ENCODE measurements at places on chromosomes 2 and 18. TPM values are rescaled to one million over a fixed set of nuclear protein-coding genes. Genes with fewer than 3 reads are reported as not detected.

DNA sequence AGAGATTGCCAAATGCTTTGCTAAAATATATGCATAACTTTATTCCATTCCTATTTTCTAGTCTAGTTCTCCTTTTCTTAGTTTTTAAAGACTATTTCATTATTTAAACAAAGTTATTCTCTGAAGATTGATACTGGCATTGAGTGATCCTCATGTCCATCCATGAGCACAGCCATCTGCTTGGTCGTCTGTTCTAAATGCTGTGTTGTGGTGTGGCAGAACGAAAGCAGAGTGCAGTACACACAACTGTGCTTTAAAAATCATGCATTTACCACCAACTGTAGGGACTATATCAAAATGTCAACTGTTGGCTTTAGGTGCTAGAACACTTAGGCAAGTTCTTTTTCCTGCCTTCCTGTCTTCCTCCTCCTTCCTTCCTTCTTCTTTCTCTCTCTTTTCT is 226.6 kb downstream of the ACKR3 start:
- no peak for DNase-seq

DNA sequence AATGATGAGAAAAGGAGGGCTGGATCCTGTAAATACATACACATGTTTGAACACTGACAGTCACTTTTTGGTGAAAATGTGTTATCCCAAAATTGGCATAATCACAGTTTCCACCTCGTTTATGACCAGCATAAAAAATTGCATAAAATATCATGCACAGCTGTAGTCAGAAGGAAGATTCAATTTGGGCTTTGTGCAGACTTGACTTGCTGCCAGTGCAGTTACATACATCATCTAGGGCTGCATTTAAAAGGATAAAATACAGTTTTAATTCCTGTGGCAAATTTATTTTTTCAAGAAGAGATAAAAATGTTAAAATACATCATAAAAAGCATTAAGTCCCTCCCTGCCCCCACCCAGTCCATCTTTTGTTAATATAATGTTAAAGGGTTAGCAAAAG is 103.8 kb downstream of the VWC2L start:
- no peak for DNase-seq

DNA sequence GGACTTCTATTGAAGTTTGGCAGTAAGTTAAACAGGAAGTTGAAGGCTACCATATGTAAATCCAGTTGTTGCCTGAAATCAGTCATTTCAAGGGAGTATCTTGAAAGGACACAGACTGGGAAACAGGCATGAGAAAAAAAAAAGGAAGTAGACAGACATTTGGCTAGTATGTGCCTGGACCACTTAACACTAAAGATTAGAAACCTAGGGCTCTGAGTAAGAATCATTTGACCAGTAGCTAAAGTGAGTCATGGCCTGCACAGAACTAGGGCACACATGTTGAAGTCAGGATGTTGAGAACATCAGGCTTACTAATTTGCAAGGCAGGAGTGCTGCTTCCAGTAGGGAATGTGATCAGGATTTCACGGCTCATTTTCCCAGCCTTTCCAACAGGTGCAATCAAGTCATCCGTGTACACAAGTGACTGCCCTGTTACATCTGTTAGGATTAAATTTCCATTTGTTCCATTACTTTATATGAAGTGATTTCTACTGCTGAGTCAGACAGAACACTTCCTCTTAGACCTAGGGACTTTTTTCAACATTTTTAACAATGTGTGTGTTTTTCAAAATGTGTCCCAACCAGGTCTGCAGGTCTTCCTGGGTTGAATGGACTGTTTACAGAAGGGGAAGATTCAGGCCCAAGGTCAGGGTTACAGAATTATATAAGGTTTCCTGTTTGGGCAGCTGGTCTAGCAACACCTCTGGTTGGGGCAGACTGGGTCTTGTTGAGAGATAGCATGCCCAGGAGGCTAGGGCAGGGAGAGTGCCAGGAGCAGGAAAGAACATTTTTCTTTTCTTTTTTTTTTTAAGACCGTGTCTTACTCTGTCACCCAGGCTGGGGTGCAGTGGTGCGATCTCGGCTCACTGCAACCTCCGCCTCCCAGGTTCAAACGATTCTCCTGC is 145.6 kb downstream of the TGIF1 start:
- DNase-seq = peak; percentile 41

GRCh38 chr2:26590508-26590907 is 50.7 kb downstream of the CIB4 start:
- DNase-seq = no peak

- no peak for DNase-seq
Measured at GRCh38 chr2:239467956-239468490, 67.2 kb upstream of the HDAC4 start.

The NT5C1B gene
- not detected for total RNA-seq

The SF3B6 gene
- 88.2 TPM for total RNA-seq
